Fibroblast of mammary gland (primary cell): ENCODE measurements at places on chromosomes 16 and 17.
A peak's percentile ranks its signal among the peaks of the same experiment; 100 is the strongest.

GRCh38 chr17:21042458-21043295 lies at the start of gene USP22:
USP22 (minus strand) TSS chr17:21043011; CDS start chr17:21042835, 176 bp downstream.
- no peak for DNase-seq

GRCh38 chr17:50867363-50868139 lies 1.4 kb upstream of the TOB1 start:
- peak; percentile 94 for DNase-seq

DNA sequence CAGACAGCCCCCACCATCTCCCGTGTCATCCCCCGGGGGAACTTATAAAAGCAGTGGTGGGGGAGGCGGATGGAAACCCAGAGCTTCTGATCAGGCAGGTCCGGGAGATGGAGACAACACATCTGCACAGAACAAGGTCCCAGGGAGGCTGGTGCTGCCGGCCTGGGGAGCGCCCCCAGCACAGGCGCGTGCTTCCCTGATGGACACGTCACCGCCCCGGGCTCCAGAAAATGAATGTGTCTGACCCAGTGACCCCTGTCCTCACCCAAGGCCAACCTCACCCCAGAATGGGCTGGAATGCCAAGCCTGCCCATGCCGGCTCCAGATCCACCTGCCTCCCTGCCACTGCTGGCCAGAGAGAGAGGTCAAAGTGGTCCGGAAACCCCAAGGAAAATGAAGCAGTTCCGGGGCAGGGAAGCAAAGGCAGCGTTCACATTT lies 12.5 kb downstream of the SLC7A5 start:
- no peak for DNase-seq

DNA sequence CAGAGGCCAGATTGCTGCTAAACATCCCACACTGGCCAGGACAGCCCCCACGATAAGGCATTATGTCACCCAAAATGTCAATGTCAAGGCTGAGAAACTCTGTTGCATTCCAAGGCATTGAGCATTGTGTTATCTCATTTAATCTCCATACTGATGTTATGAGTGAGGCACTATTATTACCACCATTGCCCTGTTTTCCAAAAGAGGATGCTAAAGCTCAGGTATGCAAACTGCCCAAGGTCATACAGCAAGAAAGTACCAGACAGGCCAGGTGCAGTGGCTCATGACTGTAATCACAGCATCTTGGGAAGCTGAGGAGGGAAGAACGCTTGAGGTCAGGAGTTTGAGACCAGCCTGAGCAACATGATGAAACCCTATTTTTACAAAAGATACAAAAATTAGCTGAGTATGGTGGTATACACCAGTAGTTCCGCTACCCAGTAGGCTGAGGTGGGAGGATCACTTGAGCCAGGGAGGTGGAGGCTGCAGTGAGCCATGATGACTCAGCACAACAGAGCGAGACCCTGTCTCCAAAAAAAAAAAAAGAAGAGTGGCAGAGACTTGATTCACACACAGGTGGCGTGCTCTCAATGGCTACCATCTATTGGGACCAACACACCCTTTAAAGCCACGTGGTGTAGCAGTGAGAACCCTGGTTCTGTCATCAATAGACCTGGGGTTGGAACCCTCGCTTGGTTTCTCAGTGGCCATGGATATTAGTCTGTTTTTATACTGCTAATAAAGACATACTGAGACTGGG lies 58.8 kb upstream of the GRIN2A start:
- DNase-seq, result no peak

- DNase-seq, result peak; percentile 89
These were observed 50.9 kb downstream of the CYB561 start for GRCh38 chr17:63395075-63395805.

- DNase-seq, result no peak
These were observed 58.2 kb downstream of the PLCG2 start for GRCh38 chr16:81837312-81837751.

- no peak for DNase-seq
These were observed 135.7 kb downstream of the ABCA8 start for GRCh38 chr17:68819465-68819864.
